Hematopoietic multipotent progenitor cell treated with erythropoietin and hydrocortisone succinate and interleukin-3 and kit ligand, for 6 days (in vitro differentiated cells): ENCODE measurements at places on chromosomes 4 and X.

GRCh38 chr4:36990128-36990872, 254.2 kb upstream of the NWD2 start:
- DNase-seq: no peak

DNA sequence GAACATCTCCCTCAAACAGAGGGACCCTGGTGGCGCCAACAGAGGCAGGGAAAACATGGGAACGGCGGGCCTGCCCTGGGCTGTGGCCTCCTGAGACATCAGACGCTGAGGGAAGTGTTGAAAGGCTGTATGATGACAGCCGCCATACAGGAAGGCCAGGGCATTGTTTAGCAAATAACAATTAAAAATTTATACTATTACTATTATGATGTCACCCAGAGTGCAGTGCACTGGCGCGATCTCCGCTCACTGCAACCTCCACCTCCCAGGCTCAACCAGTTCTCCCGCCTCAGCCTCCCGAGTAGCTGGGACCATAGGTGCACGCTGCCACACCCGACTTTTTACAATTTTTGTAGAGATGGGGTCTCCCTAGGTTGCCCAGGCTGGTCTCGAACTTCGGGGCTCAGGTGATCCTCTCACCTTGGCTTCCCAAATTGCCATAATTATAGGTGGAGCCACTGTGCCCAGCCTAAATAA, 54.6 kb downstream of the CPZ start:
- DNase-seq: no peak

GRCh38 chr4:20944961-20945360, 244.7 kb downstream of the PACRGL start:
- no peak for DNase-seq

DNA sequence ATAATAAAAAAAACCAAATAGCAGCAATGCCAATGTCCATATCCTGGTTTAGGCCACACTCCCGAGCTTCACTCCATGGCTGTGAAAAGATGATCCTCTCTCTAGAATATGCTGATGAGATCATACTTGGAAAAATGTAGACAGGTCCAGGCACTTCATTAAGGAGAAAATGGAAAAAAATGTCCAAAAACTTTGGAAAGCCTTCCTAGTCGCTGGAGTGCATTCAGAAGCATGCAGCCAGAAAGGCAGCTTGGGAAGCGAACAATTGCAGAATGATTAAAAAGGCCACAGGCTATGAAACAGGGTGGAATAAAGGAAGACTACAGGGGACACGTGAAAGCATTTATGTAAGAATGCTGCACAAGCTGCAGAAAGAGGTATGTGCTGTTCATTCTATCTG, 165.6 kb upstream of the HCCS start:
- DNase-seq: no peak

- no peak for DNase-seq
Measured at GRCh38 chr4:43316813-43317212, 424.3 kb downstream of the GRXCR1 start.

DNA sequence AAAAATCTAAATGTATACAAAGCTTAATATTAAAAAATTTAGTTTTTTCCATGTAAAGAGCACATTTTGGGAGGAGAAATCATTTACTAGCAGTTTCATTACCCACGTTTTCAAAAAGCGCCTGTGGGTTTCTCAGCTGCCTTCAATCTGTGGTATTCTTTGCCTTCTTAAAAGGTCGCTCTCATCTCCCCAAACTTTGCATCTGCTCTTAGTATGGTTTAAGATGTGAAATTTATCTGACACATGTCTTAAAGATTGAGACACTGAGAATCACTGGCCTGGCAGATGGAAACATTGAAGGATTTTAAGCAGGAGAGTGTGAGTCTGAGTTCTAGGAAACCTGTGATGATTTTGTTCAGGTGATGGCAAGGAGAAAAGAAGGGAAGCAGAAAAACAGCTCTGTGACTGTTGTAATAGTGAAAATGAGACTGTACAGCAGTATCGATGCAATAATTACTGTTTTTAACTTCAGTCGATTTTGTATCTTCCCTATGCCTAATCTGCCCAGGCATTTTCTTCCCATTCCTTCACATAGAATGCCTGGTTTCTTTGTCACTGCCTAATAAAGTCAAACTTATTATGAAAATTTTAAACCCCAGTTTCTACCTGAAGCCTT, 75.9 kb downstream of the PAQR3 start:
- no peak for DNase-seq

- DNase-seq: no peak
Measured at GRCh38 chrX:50167366-50167765, 33.4 kb downstream of the AKAP4 start.

GRCh38 chrX:97835969-97836368, 952.3 kb downstream of the RPA4 start:
- no peak for DNase-seq

DNA sequence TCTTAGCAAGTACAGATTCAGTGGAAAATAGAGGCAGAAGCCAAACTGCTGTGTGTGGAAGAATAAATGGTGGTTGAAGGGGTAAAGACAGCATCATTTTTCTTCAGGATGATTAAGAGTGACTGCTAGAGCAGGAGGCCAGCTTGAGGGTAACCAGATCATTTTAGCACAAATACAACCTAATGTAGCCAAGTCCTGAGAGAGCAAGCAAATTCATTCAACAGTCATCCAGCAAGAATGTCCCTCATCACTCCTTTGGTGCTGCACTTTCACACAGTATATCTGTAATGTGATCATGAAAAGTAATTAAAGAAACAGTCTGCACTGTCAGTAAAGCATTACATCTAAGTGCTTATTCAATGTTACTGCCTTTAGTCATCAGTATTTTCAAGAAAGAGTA, 44.8 kb downstream of the NPFFR2 start:
- no peak for DNase-seq

DNA sequence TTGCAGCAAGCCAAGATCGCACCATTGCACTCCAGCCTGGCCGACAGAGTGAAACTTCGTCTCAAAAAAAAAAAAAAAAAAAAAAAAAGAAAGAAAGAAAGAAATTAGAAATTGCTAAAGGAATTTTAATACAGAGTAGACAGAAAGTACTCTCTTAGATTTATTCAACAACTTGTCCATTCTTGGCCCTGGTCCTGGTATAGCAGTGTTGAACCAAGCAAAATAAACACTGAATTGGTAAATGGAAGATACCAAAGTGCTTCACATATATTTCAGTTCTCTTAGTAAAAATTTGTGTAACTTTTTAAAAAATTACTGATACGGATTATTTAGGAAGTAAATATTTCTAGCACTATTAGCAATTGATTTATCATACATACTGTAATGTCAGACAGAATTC, 165.9 kb upstream of the TLL1 start:
- DNase-seq: no peak

DNA sequence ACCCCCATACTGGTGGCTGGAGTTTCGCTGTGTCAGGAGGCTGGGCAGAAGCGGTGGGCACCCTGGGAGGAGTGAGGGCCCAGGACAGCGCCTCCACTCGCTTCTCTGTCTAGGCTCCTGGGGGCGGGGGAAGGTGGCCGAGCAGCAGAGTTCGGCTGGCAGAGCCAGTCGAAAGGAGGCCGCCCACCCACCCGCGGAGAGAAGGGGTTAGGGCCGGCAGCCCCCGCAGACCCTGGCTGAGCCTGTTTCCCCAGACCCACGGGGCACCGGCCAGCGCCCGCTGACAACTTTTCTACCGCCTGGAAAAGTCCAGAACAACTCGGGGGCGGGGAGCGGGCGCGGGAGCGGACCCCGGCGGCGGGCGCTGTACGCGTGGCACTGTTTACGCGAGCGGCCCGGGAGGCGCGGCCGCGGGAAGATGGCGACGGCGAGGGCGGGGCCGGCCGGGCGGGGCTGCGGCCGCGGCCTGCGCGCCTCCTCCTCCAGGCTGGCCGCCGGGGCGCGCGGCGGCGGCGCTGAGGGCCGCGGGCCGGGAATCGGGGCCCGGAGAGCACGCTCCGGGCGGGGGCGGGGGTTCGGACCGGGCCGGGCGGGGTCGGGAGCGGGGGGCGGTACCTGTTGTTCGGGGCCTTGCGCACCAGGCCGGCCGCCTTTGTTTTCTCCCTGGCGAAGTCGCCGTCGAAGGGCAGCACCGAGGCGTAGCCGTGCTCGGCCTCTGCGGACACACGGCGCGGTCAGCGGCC, 628 bp downstream of the MXD4 start:
- peak; percentile 69 for DNase-seq

DNA sequence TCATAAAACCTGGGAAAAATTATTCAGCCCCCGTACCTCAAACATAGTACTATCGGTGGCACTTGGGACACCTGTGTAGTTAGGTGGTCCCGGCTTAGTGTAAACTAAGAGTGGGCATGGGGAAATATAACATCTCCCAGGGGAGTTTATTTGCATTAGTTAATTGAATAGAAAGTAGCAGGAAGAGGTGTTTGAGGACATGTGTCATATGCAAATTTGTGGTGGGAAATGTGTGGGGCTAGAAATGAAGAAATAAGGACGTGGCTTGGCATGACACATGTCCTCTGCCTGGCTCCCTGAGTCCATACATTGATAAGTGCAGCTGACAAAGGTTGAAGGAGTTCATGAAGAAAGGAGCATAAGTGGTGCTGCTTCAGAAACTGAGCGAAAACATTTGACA, 483.6 kb downstream of the SH2D1A start:
- DNase-seq: peak; percentile 27

GRCh38 chr4:139853309-139853708, 187.7 kb downstream of the MGST2 start:
- no peak for DNase-seq

DNA sequence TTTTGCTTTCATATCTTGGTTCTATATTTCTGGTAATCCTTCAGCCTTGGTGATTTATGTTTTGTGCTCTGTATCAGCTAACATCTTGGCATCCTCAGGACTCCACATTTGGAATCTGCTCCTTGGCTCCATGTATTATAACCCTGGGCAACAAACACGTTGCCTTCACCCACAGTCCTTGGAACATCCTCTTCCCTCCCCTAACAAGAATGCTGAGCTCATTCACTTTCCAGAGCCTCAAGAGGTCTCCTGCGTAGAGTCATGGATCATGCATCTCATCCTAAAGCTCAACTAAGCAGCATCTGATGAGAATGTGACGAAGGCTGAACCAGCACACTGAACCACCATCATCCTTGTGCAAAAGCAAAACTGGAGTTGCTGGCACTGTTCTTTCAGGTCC, 60.5 kb upstream of the C1GALT1C1 start:
- no peak for DNase-seq

- no peak for DNase-seq
Measured at GRCh38 chrX:34528081-34528480, 129.0 kb downstream of the TMEM47 start.

DNA sequence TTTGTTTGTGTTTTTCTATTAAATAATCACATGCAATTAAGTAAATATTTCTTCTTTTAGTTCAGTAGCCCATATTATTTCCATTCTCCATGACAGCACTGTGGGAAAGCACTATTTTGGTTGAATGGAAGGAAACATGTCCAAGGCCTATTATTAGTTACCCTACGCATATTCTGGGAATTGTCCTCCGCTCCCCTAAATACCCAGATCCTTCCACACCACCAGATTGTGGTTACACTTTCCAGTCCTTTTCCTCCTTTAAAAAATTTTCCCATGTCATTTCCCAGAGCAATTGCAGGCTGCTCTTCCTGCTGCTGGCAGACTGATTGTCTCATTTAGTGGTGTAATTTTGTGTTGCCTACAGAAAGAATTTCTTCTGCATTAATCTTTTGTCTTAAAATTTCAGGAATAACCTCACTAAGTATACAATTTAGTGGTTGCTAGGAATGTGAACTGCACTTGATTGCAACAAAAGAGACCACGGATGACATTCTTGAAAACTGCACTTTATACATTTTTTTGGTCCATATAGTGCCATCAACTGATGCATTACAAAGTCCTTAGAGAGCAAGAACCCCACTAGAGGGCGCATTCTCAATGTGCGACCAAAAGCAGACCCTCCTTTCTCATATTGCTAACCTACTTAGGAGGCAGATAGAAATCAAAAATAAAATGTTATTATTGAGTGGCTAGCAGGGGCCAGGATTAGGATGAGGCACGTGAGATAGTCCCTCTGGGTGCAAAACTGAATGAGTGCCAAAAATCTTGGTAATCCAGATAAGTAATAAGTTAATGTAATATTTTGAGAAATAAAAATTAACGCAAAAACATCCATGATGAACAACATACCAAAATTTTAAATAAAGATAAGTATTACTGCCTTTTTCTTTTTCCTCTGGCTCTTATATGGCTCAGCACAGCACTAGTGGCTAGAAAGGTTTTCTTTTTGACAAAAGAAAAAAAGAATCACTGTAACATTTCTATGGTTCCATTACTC, 98.8 kb upstream of the IQCM start:
- peak; percentile 82 for DNase-seq

DNA sequence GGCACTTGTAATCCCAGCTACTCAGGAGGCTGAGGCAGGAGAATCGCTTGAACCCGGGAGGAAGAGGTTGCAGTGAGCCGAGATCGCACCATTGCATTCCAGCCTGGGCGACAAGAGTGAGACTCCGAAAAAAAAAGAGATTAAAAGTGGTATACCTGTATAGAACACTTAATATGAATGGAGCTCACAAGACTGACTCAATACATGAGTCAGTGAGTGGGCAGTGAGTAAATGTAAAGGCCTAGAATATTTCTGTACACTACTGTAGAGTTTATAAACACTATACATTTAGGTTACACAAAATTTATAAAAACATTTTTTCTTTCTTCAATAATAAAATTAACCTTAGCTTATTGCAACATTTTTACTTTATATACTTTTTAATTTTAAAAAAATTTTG, 93.8 kb downstream of the CENPC start:
- no peak for DNase-seq

GRCh38 chrX:77668391-77669237, 117.4 kb downstream of the ATRX start:
- DNase-seq: peak; percentile 56

- no peak for DNase-seq
Measured at GRCh38 chr4:109111031-109111430, 191.4 kb downstream of the COL25A1 start.

- DNase-seq: no peak
Measured at GRCh38 chr4:84218031-84218430, 281.1 kb downstream of the NKX6-1 start.

DNA sequence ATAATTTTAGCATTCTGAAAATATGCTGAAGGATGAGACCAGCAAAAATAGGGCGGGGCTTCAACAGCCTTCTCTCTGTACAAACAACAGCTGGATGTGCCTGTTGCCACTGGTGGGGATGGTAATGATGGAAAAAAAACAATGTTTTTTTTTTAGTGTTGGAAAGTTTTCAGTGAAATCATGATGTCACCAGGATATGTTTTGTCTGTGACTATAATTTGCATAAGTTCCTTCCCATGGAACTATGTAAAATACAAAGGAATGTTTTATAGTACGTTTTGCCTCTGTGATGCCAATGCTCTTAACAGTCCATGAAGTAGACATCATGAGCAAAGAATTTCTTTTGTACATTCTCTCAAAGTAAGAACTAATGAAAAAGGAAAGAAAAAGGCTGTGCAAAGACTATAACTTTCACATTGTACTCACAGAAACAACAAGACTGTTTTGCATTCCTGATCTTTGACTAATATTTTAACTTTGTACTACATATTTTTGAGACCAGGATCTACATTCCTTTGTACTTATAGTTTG, 589.7 kb downstream of the SPRY1 start:
- DNase-seq: no peak

GRCh38 chr4:180925805-180926204, 1317.4 kb upstream of the TENM3 start:
- DNase-seq: no peak
